ENCODE measurements at places on chromosomes 7 and 10. TPM values are rescaled to one million over a fixed set of nuclear protein-coding genes. Genes with fewer than 3 reads are reported as not detected.

NCF1 gene
- total RNA-seq = 8.0 TPM

KLF14 gene
- not detected for total RNA-seq

ELMO1 gene
- total RNA-seq = 127 TPM

GDF10 gene
- not detected for total RNA-seq

CPN1 gene
- not detected for total RNA-seq

CALD1 gene
- total RNA-seq = 0.14 TPM

TMEM225B gene
- total RNA-seq = 1.4 TPM

- H3K4me1 ChIP-seq = no peaks in the 10 kb centered on the region
- H3K27ac ChIP-seq = no peak overlapping the region
- H3K36me3 ChIP-seq = no peaks in the 10 kb centered on the region
- no peaks in the 10 kb centered on the region for H3K27me3 ChIP-seq
- no peak for DNase-seq
- H3K4me3 ChIP-seq = no peak overlapping the region
Measured at GRCh38 chr10:36421992-36422391, 703.4 kb upstream of the ANKRD30A start.

DNA sequence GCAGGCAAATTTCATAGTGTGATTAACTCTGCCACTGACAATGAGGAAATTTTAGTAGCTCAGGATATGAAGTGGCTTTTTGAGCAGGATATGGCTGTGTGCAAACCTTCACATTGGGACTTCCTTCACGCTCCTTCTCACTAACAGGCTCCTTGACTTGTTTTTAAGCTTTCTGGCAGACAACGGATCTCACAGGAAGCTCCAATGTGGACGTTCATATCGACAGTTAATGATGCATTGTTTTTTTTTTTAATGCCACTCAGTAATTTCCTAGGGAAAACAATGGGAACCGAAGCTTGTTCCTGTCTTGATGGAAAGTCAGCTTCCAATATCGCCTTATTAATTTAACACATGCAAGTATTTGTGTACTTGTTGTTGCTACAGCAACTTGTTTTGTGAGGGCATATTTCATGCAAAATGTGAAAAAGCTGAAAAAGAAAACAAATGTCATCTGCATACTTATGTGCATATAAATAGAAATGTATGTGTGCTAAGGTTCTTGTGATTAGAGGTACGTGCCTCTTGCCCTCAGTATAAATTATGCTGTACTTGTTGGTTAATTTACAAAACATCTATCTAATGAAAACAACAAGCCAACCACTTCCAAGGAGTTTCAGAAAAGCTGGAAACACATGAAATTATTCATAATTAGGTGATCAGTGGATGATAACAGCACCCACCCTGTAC, 84.7 kb downstream of the NRP1 start:
- no peak for DNase-seq
- no peak overlapping the region for H3K4me3 ChIP-seq
- H3K27me3 ChIP-seq = no peaks in the 10 kb centered on the region
- H3K27ac ChIP-seq = no peak overlapping the region
- H3K4me1 ChIP-seq = peaks cover 6% of the 10 kb centered on the region

DNA sequence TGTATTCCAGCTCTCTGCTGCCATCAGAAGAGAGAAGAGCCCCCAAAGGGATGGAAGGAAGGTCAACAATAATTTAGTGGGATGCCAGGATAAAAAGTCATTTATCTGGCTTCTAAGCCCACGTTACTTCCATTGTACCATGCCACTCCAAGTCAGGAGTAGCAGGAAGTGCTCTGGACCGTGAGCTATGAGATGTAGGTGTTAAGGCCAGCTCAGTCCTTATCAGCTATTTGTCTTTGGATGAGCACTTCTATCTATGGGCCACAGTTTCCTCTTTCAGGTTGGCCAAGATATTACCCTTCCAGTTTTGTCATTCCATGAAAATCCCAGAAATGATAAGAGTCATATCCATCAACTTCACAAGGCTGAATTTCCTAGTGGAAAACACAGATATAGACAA, 119.4 kb upstream of the CACUL1 start:
- no peaks in the 10 kb centered on the region for H3K4me1 ChIP-seq
- no peak overlapping the region for H3K27ac ChIP-seq
- H3K36me3 ChIP-seq = no peaks in the 10 kb centered on the region
- H3K27me3 ChIP-seq = peaks cover 6% of the 10 kb centered on the region
- H3K4me3 ChIP-seq = no peak overlapping the region
- no peak for DNase-seq

- no peak for DNase-seq
- H3K27me3 ChIP-seq = no peaks in the 10 kb centered on the region
- H3K27ac ChIP-seq = no peak overlapping the region
- H3K36me3 ChIP-seq = no peaks in the 10 kb centered on the region
- no peak overlapping the region for H3K4me3 ChIP-seq
Measured at GRCh38 chr10:126972635-126973414, 67.6 kb downstream of the DOCK1 start.

- no peaks in the 10 kb centered on the region for H3K36me3 ChIP-seq
- H3K4me3 ChIP-seq = no peak overlapping the region
- no peaks in the 10 kb centered on the region for H3K27me3 ChIP-seq
- peaks cover 9% of the 10 kb centered on the region for H3K4me1 ChIP-seq
- no peak for DNase-seq
Measured at GRCh38 chr7:142583446-142583845, 165.8 kb upstream of the PRSS1 start.

- no peak overlapping the region for H3K27ac ChIP-seq
- H3K4me3 ChIP-seq = no peak overlapping the region
- DNase-seq = no peak
- H3K4me1 ChIP-seq = no peaks in the 10 kb centered on the region
Measured at GRCh38 chr10:1171586-1171985, 115.4 kb downstream of the WDR37 start.

GRCh38 chr7:106620034-106620433, 40.9 kb downstream of the CCDC71L start:
- DNase-seq = no peak
- H3K27me3 ChIP-seq = no peaks in the 10 kb centered on the region
- H3K36me3 ChIP-seq = no peaks in the 10 kb centered on the region
- H3K27ac ChIP-seq = no peak overlapping the region

DNA sequence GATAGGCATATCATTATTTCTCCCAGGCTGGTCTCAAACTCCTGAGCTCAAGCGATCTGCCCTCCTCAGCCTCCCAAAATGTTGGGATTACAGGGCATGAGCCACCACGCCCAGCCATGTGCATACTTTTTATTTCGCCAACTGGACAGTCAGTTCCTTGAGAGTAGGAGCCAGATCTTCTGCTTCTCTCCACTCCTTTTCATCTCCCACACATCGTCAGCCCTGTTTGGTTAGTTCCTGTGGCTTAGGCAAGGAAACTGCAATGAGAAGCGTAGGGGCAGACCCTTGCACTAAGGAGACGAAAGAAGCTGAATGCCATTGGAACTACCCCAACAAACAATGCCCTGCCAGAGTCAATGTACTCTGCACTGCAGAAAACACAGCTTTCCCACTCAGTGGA, 178.2 kb downstream of the TRIL start:
- H3K36me3 ChIP-seq = no peaks in the 10 kb centered on the region
- no peaks in the 10 kb centered on the region for H3K27me3 ChIP-seq
- no peaks in the 10 kb centered on the region for H3K4me1 ChIP-seq
- DNase-seq = no peak
- H3K27ac ChIP-seq = no peak overlapping the region
- H3K4me3 ChIP-seq = no peak overlapping the region

- no peak overlapping the region for H3K27ac ChIP-seq
- peaks cover 6% of the 10 kb centered on the region for H3K4me1 ChIP-seq
- no peaks in the 10 kb centered on the region for H3K36me3 ChIP-seq
- H3K4me3 ChIP-seq = no peak overlapping the region
Measured at GRCh38 chr7:23462846-23463245, 7.4 kb downstream of the IGF2BP3 start.
